ENCODE measurements at places on chromosomes 1 and 21.
A peak's percentile ranks its signal among the peaks of the same experiment; 100 is the strongest.

- no peak for DNase-seq
Observed at GRCh38 chr1:221439747-221440501, 302.0 kb downstream of the DUSP10 start.

DNA sequence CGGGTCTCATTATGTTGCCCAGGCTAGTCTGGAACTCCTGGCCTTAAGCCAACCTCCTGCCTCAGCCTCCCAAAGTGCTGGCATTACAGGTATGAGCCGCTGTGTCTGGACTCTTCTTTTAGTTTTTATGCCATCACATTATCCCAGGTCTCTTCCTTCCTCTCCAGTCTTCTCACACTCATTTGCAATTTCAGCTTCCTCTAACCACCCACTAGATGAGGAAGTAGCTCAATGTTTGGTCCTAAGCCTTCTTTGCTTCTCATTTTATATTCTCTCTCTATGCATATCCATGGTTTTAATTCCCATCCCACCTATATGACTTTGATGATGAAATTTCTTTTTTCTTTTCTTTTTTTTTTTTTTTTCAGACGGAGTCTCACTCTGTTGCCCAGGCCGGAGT is 3.1 kb upstream of the ZBTB8A start:
- DNase-seq: no peak

GRCh38 chr1:87115317-87115890 is 201.0 kb downstream of the HS2ST1 start:
- no peak for DNase-seq

- no peak for DNase-seq
Observed at GRCh38 chr1:241950390-241950789, 7.2 kb upstream of the BECN2 start.

GRCh38 chr1:85460555-85461088 is 4.3 kb downstream of the DDAH1 start:
- peak; percentile 88 for DNase-seq

DNA sequence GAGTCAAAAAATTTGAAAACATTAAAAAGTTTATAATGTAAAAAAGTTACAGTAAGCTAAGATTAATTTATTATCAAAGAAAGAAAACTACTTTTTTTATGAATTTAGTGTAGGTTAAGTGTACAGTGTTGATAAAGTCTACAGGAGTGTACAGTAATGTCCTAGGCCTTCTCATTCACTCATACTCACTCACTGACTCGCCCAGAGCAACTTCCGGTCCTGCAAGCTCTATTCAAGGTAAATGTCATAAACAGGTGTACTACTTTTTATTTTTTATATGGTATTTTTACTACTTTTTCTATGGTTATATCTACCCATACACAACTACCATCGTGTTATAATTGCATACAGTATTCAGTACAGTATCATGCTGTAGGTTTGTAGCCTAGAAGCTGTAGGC is 49.6 kb downstream of the TBX19 start:
- no peak for DNase-seq

- DNase-seq: no peak
Observed at GRCh38 chr1:9877962-9878361, 32.1 kb downstream of the CTNNBIP1 start.

GRCh38 chr1:23111600-23112535 is 56.8 kb downstream of the LUZP1 start:
- DNase-seq: no peak

GRCh38 chr21:44778094-44778493 is 23.5 kb downstream of the UBE2G2 start:
- no peak for DNase-seq

- no peak for DNase-seq
Observed at GRCh38 chr1:234488054-234489006, 9.4 kb upstream of the TARBP1 start.

DNA sequence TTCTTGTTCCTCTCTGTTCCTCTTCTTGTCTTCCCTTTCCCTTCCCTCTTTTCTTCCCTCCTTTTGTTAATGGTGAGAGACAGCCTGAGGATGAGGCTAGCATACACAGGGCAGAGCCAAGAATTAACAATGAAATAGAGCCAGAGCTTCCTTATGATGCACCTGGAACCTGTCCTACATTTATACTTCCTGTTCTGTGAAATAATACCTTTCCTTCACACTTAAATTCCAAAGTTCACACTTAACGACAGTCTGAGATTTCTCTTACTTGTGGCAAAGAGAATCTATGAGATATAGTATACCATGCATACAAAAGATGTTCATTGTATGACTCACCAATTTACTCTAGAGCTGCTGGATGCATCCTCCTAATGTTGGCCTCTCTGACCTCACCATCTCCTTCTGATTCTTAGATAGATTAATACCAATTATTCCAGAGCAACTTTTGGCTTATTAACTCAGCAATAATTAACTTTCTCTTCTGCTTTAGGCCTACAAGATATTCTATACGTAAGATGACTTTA is 30.8 kb upstream of the TSNAX start:
- no peak for DNase-seq

- DNase-seq: peak; percentile 61
Observed at GRCh38 chr1:43936431-43937151, 3.0 kb downstream of the ARTN start.

DNA sequence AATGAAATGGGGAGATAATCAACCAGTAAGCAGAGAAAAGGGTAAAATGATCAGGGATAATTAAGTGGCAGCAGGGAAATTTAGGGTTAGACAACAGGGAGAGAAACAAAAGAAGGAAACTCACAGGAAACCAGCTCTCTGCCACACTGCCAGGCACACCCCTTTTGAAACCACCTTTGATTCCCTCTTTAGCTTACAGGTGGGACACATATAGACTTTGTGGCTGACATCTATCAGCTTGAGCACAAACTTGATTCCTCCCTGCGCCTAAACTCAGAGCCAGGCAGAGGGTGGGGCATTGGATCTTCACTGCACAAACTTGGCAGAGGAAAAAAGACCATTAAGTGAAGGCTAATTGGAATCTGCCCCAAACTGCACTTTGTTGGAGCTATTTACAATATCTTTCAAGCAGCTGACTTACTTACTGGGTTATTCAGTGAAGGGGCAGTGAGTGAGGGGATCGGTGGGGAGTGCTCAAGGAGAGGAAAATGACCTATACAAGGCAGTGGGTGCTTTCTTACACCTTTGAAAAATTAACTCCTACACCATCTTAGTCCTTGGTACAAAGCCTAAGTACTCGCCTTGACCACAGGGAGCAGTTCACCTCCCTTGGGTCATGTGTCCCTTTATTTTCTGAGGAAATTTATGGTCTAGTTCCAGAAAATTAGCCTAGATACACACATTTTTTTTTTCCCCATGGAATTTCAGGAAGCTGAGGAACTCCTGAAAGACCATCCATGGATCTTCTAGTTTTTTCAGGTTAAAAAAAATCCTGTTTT is 60.2 kb downstream of the PBX1 start:
- no peak for DNase-seq

DNA sequence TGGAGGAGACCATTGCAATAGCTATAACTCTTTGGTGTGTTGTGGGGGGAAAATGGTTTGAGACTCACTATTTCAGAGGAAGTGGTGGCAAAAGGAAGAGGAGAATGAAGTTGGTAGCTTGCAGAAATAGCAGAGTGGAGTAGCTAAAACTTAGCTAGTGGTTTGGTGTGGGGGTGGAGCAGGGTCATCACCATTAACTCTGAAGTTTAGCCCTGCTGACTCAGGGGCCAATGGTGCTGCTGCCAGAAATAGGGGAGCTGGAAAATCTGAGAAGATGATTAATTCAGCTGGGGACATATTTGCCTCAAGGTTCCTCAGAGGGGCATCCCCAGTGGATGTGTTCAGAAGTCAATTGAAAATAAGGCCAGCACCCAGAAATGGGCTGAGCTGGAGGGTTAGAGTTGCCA is 65.4 kb downstream of the RUNX1 start:
- DNase-seq: no peak

- no peak for DNase-seq
Observed at GRCh38 chr1:26389604-26390247, 17.2 kb upstream of the ZNF683 start.

DNA sequence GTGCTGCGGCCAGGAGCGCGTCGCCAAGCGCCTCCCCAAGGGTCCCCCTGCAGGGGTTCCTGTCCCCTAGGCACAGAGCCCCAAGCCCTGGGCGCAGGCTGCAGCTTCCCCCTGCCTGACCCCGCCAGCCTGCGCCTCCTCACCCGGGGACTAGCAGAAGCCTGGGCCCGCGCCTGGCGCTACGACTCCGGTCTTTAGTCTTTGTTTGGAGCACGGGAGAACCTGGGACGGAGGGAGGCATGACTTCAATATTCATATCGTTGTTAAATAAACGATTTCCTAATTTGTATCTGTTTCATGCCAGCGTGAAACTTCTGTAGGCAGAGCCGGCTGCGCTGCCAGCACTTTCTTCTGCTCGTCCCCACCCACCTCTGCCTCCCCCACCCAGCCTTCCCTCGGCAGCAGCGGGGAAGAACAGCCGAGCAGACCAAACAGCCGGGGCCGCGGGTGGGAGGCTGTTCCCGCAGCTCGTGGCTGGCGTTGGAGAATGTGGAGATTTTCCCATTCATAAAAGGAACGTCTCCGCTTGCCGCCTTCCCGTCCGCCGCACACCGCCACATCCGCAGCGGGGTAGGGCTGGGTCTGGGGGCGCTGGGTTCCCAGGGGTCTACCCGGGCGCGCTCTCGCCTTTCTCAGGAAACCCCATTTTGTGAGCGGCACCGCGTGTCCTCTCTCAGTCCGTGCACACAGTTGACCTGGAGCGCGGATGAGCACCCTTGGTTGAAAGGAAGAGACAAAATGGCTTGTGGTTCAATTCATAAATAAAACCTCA is 777 bp upstream of the TRIM67 start:
- no peak for DNase-seq

- DNase-seq: no peak
Observed at GRCh38 chr1:154413177-154413783, 8.1 kb downstream of the IL6R start.

- DNase-seq: no peak
Observed at GRCh38 chr1:151346082-151346768, 827 bp downstream of the RFX5 start.

DNA sequence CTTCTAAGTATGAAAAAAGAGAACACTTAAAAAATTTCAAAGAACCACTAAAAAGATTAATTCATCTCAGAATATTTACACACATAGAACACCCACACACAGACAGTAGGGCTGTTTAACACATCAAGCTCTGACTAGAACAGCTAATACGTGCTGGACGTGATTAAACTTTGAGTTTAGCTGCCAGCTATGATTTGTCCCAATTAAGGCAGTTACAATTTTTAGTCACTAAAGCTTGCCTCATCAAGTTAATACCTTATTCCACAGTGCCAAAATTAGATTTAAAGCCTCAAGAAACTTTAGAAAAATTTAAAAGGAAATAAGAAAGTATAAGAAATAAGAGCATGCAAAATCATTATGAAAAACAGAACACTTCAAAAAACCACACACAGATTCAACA is 18.9 kb downstream of the SLC16A1 start:
- no peak for DNase-seq

DNA sequence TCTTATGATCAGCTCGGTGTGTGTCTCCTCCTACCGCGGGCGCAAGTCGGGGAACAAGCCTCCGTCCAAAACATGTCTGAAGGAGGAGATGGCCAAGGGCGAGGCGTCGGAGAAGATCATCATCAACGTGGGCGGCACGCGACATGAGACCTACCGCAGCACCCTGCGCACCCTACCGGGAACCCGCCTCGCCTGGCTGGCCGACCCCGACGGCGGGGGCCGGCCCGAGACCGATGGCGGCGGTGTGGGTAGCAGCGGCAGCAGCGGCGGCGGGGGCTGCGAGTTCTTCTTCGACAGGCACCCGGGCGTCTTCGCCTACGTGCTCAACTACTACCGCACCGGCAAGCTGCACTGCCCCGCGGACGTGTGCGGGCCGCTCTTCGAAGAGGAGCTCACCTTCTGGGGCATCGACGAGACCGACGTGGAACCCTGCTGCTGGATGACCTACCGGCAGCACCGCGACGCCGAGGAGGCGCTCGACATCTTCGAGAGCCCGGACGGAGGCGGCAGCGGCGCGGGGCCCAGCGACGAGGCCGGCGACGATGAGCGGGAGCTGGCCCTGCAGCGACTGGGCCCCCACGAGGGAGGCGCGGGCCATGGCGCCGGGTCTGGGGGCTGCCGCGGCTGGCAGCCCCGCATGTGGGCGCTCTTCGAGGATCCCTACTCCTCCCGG is 1.5 kb downstream of the KCNC4 start:
- no peak for DNase-seq

DNA sequence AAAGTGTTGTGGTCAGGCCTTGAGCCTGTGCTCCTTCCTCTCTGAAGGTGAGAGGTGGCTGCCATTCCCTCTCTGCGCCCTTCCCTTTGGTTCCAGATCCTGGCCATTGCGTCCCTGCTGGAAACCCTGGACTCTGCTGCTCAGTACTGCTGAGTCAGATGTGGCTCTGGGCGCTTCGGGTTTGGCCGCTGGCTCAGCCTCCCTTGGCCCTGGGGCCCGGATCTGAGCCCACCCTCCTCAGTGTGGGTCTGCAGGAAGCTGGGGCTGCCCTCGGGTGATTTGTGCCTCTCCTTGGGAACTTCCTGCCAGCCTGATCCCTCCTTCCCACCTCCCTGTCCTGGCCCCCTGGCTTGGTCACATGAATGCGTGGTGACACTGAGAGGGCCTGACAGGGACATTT is 32.2 kb downstream of the QSOX1 start:
- no peak for DNase-seq

GRCh38 chr1:178465011-178465410 is 31.8 kb downstream of the CLEC20A start:
- no peak for DNase-seq

GRCh38 chr1:67431869-67432578 is 1.8 kb upstream of the SERBP1 start:
- no peak for DNase-seq

DNA sequence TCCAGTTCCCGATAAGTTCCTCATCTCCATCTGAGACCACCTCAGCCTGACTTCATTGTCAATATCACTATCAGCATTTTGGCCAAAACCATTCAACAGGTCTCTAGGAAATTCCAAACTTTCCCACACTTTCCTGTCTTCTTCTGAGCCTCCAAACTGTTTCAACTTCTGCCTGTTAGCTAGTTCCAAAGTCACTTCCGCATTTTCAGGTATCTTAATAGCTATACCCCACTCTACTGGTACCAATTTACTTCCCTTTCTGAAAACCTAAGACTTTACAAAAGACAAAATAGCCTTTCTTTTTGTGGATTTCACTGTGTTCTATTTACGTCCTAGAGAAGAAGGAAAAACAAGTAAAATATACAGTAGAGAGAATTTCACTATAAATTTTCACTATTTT is 147.0 kb upstream of the FMN2 start:
- DNase-seq: no peak

GRCh38 chr1:84996846-84997666 is at the start of gene MCOLN2:
Gene MCOLN2, minus strand, starts transcription at chr1:84997113. Its CDS starts 241 bp downstream, at chr1:84996872.
- DNase-seq: peak; percentile 52

DNA sequence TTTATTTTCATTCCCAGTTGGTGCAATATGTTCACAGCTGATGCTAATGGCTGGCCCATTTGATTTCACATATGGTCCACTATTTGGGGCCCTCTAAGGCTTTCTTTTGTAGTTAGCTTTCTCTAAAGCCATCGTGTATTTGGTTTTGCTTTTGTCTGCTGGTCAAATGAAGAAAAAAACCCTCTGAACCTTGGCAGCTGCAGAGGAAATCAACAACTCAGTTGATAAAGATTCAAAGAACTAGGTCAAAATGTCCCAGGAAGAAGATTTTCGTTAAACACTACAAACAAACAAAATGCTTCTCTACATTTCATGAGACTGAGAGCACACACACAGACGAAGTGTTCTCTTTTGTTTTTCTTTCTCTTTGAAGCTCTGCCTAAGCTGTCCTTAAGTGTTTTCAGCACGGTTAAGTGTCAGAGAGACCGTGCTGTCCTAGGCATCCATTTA is 655.0 kb downstream of the RWDD3 start:
- no peak for DNase-seq

Data from body of pancreas (tissue), 4 donors.